ENCODE measurements at places on chromosomes 11 and 22.

DNA sequence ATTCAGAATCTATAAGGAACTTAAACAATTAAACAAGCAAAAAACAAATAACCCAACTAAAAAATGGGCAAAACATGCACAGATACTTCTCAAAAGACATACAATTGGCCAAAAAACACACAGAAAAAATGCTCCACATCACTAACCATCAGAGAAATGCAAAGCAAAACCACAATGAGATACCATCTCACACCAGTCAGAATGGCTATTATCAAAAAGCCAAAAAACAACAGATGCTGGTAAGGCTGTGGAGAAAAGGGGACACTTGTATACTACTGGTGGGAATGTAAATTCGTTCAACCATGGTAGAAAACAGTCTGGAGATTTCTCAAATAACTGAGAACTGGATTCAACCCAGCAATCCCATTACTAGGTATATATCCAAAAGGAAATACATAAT lies 24.8 kb downstream of the ENTHD1 start:
- no peak for DNase-seq

GRCh38 chr11:95426823-95427462 lies 195.9 kb upstream of the SESN3 start:
- DNase-seq: no peak

DNA sequence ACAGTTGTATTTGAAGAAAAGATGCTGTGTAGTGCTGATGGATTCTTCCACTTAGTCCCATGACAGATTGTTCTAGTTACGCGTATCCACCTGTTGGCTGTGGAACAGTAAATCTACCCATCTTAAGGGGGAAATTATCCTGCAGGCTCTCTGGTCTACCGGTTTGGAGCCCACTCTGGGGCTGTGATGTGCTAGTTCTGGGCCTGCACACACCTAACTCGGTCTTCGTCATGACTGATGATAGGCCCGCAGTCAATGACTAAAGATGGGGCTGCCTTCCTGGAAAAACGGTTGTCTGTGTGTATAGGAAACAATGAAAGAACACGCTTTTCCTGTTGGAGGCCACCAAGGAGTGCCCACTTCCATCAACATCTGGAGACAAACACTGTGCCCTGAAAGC lies 6.2 kb upstream of the RBM4B start:
- no peak for DNase-seq

DNA sequence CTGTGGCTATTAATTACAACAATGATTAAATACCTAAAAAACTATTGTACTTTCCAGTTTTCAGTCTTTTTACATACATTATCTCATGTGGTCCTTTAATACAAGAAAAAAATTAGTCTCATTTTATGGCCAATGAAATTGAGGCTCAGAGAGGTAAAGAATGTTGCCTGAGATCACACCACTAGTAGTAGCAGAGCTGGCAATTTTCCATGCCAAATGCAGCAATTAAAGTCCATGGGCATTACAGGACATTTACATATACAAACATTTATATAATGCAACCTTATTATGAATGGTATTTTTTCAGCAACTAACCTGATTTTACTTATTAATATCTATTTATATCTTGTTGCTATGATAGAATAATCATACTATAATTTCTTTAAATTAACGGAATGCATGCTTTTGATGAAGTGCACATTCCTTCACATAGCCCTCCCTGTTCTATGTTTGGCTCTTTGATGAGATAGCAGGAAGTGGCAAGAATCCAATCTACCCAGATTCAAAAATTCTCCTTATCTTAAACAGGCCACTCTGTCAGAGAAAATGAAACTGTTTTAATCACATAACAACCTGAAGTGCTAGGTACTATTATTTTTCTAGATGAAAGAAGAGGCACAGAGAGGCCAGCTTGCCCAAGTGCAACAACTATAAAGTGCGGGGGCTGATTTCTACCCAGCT lies 120.9 kb upstream of the LDLRAD3 start:
- no peak for DNase-seq

DNA sequence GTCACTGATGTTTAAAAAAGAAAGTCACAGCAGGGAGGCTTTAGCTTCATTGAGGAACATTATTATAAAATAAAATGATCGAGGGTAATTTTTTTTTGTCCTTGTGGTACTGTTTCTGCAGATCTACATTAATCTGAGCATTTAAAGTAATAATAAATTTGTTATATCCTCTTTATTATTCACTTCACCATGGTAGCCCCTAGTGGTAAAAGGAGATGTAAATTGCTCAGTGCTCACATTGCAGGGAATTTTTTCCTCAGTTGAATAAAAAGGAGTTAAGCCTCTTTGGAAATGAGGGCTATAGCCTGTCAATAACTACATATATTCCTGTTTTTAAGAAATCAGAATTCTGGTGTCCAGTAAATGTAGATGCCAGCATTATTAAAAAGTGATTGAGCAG lies 99.7 kb upstream of the VPREB1 start:
- no peak for DNase-seq

DNA sequence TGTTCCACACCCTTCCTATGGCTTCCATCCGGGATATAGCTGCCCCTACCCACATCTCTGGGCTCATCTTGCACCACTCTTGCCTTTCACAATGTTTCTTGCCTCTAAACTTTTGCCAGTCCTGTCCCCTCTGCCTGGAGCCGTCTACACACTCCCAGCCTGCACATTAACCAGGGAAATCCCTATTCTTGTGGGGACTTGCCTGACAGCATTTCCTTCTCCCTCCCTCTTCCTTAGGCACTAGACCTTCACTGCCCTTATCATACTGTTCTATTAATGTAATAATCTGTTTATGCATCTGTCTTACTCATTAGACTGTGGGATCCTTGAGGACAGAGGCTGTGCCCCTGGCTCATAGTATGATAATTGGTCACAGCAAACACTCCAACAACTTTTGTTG lies 5.8 kb upstream of the TTC12 start:
- no peak for DNase-seq

GRCh38 chr11:88569342-88569741 lies 231.8 kb upstream of the CTSC start:
- DNase-seq: no peak

GRCh38 chr11:13118650-13119049 lies 109.5 kb downstream of the RASSF10 start:
- DNase-seq: no peak

DNA sequence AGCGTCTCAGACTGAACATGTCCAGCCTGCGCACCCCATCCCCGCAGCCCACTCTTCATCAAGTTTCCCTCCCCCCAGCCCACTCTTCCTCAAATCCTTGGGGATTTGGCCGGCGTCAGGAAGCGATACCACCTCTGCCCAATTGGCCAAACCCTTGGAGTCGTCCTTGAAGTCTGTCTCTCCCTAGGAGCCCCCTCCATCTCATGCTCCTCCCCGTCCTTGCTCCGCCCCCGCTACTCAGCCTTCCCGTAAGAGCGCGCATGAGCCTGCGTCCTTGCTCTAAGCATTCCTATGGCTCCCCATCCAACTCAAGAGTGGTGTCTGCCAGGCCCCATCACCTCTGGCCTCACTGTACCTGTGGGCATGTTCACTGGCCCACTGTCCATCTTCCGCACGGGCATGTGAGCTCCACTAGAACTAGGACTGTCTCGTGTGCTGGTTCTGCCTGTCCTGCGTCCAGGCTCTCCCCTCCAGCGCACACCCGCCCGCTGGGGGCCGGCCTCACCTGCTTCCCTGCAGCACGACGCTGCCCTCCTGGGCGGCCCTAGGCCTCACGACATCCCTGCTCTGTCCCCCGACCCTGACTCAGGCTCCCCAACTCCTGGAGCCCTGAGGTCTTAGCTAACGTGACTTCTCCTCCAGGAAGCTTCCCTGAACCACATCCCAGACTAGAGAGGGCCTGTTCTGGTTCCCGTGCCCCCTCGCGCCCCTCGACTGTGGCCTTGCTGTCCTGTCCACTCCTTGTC lies 30.5 kb upstream of the TTLL12 start:
- DNase-seq: no peak

DNA sequence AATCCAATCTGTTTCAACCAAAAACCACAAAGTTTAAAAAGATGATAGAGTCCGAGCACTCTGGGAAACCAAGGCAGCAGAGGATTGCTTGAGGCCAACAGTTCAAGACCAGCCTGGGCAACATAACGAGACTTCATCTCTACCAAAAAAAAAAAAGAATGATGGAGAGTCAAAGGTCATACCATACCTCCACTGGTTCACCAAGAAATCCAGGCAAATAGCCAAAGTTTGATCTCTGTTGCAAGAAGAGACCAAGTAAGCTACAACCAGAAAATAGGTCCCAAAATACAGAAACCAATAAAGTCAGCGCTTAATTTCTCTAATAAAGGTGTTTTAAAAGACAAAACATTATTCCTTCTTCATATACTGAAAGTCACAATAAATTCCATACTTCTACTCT lies 13.1 kb downstream of the FAM168A start:
- DNase-seq: no peak

DNA sequence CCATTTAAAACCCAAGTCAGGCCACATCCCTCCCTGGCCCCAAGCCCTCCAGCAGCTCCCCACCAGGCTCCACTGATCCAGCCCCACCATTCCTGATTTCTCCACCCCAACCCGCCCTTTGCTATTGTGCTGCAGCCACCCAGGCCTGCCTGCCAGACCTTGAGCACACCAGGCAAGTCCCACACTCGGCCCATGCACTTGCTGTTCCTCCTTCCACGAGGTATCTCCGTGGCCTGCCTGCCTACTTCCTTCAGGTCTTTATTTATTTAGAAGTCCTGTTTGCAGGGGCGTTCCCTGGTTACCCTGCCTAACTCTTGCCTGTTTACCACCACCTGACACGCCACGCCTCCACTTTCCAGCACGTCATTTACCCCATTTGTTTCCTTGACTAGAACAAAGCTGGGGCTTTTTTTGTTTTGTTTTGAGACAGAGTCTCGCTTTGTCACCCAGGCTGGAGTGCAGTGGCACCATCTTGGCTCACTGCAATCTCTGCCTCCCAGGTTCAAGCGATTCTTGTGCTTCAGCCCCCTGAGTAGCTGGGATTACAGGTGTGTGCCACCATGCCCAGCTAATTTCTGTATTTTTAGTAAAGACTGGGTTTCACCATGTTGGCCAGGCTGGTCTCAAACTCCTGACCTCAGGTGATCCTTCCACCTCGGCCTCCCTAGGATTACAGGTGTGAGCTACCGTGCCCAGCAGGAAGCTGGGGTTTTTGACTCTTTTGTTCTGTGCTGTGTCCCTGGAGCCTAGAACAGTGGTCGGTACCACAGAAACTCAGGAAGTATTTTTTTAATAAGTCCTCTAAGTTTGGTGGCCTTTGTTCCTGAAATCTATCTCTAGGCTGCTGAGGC lies 6.7 kb downstream of the CENPM start:
- peak; percentile 28 for DNase-seq

DNA sequence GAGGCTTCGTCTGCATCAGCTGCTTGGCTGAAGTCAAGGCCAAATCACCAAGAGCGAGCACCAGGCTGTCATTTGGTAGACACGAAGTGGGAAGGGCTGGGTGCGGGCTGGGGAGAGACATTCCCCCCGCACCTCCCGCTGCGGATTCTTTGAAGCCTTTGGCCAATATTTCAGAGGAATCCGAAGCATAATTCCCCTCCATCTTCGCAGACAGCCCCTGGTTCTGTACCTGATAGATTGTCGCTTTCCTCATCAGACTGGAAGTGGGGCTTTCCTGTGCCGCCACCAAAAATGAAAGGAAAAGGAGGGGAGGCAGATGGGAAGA lies 15.3 kb downstream of the BLID start:
- DNase-seq: peak; percentile 63

- no peak for DNase-seq
Observed at GRCh38 chr11:99079576-99079975, 58.8 kb downstream of the CNTN5 start.

DNA sequence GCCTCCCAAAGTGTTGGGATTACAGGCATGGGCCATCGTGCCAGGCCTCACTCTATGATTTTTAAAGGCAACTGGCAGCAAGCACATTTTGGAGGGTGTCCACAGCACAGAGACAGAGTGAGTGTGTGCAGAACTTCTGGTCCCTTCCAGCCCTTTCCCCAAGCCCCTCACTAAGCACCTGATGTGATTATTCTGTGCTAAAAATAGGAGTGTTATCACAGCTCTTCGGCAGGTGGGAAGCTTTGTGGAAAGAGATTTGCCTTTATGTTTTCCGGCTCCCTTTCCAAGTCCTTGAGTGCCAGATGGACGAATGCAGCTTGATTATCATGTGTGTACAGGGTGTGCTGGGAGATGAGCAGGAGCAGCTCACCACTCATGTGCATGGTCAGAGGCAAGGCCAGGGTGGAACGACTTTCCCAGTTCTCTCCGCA lies 310.8 kb downstream of the DDX10 start:
- DNase-seq: no peak

GRCh38 chr11:34185926-34186841 lies 80.8 kb downstream of the NAT10 start:
- DNase-seq: no peak

DNA sequence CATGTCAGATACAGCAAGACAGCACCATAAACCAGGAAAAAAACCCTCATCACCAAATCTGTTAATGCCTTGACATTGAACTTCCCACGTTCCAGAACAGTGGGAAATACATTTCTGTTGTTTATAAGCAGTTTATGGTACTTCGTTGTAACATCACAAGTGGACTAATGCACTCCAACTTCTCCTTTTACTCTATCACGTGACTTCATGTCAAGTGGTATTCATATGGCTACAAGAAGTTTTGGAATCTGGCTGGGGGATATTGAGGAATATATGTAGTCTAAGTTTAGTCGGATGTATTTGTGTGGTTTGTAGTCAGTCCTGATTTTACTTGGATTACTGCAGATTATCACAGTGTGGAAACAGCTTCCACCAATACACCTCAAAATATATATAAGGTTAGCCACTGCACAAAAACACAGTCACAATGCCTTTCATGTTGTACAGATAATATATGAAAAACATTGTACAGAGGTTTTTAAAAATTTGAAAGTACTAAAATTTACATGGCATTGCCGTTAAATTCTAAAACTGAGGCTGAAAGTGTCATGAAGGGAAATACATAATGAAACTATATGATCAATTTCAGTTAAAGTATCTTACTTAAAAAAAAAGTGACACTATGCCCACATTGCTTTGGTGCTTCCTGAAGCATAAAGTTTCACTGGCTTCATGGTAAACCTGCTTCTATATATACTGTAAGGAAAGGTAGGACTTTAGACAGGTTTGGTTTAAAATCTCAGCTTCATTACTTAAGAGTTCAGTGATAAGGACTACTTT lies 134.1 kb downstream of the CASP12 start:
- DNase-seq: no peak

DNA sequence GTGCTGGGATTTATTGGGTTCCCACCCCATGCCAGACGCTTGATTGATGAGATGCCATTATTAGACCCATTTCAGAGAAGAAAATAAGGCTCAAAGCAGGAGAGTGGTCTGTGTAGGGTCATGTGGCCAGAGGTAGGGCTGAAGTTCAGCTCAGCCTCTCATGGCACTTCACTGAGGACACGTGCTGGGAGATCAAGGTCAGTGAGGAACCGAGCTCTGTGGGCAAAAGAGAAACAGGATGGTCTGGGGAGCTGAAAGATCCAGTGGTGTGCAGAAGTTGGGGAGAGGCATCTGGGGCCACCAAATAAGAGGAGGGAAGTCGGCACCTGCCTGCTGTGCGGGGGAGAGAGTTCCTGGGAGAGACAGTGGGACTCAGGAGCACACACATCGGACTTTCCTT lies 19.6 kb downstream of the RHOD start:
- no peak for DNase-seq

All from nucleus accumbens (tissue), 56 donors.